Stimulated activated naive CD4-positive, alpha-beta T cell treated with Interleukin-2 at 50 U/mL for 16 hours (primary cell): ENCODE measurements at places on chromosomes 2 and 18.
A peak's percentile ranks its signal among the peaks of the same experiment; 100 is the strongest.

DNA sequence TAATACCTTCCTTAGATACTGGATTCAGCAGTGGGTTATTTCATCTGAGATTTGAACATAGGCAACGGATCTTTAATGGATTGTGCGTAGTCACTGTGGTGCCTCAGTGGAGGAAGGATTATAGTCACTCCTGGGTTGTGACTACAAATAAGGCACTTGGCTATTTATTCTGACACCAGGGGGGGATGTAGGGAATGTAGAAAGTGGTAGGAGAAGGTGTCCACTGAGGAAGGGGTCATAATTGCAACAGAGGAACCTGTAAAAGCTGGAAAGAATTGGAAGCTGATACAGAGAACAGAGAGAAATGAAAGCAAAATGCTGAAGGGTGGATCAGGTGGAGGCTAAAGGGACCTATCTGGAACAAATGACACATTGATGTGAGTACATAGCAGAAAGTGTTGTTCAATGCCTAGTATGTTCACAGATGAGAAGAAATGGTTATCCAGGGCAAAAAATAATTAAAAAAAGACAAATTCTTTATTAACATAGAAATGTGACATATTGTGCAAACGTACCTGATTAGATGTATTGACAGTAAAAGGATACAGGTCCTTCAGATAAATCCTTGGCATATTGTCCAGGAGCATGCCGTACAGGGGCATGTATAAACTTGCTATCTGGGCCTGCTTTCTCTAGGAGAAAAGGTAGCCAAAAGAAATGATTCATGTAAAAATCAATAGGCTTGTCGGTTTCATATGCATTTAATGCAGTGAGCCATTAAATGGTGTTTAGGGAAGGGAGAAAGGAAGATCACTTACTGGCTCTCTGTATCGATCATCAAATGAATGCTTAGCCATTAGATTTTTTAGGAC lies 91.2 kb upstream of the CCDC195 start:
- no peak for DNase-seq

- DNase-seq, result peak; percentile 6
Measured at GRCh38 chr18:50218432-50219197, 23.7 kb upstream of the MYO5B start.

DNA sequence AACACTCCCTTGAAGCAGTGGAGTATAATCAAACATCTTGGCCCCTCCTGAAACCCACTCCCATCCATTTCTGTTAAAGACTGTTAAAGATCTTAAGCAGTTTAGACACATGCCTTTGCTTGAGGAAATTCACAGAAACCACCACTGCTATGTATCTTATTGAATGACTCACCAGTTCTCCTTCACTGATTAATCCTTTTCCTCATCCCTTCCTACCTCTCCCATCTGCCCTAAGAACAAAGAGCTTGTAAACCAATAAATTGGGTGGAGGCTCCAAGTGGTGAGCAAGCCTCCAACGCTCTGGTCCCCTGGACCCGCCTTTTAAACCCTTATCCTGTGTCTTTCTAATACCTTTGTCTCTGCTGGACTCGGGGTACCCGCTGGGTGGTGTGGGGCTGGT lies 746.1 kb downstream of the LRP1B start:
- DNase-seq, result no peak

GRCh38 chr2:46803911-46804670 lies 111.5 kb downstream of the MCFD2 start:
- no peak for DNase-seq

DNA sequence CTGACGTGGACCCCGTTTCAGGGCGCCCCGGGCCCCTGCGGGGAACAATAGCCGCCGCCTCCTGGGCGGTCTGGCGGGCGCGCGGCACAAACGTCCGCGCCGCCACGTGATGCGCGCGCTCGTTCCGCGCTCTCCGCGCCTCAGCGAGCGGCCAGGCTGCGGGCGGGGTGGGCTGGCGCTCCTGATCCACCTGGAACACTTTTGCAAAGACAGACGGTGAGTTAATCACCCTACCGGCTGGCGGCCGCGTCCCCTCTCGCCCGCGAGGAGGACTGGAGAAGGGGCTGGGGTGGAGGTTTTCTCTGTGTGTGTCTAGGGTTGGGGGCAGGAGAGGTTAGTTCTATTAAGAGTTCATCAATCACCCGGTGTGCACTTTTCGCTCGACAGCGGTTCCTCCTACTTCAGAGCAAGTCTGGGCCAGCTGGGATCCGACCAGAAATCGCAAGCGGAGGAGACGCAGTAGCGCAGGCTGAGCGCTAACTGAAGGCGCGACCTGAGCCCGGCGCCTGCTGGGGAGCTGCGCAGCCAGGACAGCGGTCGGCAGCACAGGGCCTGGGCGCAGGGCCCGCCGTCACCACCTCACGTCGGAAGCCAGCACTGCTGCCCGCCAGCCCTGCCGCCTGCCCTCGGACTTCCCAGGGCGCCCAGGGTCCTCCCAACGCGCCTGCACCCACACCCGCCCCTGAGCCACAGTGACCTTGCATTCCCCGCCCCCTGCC lies 10.3 kb upstream of the HOXD1 start:
- no peak for DNase-seq

DNA sequence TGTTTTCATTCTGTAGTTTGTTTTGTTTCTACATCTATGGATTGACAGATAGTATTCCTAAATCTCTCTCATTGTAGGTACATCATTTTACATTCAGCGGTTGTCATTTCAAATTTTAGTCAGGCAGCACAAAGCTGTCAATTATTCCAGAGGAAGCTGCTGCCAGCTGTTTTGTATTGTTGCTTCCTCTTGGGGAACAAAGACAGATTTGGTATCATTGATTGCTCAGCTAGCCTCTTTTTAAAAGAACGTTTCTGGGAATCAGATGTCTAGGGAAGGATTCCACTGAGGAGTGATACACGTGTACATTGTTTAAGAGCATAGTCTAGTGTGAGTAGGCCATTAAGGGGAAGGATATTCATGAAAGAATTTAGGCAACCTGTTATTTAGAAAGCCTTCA lies 145.8 kb downstream of the AGPS start:
- no peak for DNase-seq

GRCh38 chr18:36634573-36635216 lies 194.1 kb downstream of the TPGS2 start:
- no peak for DNase-seq

- DNase-seq, result no peak
Measured at GRCh38 chr2:207770602-207771404, 1.1 kb upstream of the FZD5 start.
